ENCODE measurements at places on chromosomes 6 and 20.

DNA sequence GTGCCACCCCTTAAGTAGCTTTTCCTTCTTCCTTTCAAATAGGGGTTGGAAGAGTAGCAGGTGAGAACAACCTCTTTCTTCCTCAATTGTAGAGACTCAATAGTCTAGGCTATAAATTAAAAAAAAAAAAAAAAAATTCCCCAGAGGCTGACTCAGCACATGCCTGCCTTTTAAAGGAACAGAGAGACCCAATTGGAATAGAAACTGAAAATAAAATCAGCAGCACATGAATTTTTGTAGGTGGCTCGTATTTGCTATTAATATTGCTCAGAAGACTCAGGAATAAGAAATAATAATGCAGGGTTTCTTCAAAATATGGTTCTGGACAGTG is 19.3 kb downstream of the TOP1 start:
- no peak for DNase-seq

- no peak for DNase-seq
Measured at GRCh38 chr20:33322456-33322855, 39.4 kb downstream of the BPIFB1 start.

GRCh38 chr20:25856256-25856884 is 159.7 kb upstream of the ZNF337 start:
- no peak for DNase-seq

DNA sequence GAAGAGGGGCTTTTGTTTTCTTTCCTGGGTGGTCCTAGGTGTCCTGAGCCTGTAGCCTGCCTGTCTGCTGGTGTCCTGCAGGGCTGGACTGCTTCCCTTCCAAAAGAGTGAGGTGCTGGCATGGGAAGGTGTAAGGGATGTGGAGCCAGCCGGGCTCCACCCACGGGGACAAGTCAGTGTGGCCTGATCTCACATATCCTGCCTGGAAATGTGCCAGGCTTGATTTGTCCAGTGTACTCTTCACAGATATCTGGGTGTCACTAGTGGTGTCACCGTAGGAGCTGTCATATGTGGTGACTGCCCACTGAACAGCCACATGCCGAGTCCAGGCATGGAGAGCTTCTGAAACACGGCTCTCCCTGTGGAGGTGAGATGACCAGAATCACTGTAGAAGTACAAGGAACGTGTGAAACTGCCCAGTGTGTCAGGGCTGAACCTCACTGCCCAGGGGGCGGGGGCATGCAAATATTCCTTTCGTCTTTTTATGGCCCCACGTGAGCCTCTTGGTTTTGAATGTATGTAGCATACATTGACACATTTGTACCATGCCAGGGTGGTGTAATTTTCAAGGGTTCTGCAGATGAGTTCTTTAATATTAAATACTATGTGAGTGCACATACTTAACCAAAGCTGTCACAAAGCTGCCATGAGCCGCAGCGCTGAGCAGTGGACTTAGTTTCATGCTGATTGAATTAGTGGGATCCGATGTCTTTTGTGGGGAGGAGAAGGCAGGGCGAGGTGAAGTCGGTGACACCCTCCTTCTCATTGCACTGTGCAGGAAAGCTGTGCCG is 55.8 kb downstream of the CDH4 start:
- DNase-seq = no peak

DNA sequence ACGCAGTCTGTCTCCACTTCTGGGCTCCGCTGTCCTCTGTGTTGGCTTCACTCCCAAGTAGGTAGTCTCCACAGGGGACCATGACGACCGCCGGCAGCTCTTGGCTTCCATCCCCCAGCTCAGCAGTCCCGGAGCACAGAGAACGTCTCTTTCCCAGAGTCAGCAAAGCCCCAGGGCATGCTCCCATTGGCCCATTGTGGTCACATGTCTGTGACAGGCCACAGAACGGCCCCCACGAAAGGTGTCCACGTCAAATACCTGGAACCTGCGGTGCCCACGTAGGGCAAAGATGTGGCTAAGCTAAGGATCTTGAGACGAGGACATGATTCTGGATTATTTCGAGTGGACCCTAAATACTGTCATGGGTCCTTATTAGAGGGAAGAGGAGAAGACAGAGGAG is 438.4 kb upstream of the SULF2 start:
- no peak for DNase-seq

GRCh38 chr6:83072726-83073125 is 5.3 kb downstream of the DOP1A start:
- DNase-seq = no peak
